GM12878 (cell line): ENCODE measurements at places on chromosomes 2 and 18.
A peak's percentile ranks its signal among the peaks of the same experiment; 100 is the strongest.

GRCh38 chr2:136444323-136444722, 321.0 kb upstream of the THSD7B start:
- no peak for DNase-seq

GRCh38 chr2:52904355-52904891, 863.2 kb upstream of the CHAC2 start:
- no peak for DNase-seq

DNA sequence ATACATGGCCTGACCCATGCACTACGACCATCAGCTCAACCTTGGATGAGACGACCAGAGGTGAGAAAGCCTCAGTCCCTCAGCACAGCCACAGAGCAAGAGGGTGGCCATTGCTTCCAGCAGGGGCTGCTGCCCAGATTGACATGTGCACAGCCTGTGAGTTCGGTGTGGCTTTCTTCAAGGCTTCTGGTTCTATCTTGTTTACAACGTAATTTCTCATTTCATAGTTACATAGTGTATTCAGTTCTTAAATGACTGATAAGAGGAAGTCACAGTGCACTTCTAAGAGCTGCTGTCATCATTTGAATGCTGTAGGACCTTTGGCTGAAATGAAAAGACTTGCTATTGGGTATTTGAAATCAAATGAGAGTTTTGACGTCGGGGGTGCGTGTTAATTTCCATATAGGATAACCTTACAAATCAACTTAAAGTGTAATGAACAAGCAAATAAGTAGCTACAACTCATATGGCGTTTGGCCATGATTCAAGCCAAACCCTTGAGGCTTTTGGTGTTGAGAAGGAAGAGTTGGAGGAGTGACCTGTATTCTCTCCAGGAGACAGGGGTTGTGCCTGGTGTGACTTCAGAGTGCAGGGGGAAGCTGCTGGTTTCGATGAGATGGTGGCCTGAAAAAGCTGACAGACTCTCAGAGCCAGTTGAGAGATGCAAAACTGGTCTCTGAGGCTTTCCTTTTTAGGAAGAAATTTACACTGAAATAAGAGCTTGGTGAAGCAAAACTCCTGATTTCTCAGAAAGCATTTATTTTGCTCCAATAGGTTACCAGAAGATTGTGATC, 51.0 kb downstream of the TSHZ1 start:
- DNase-seq = peak; percentile 41

DNA sequence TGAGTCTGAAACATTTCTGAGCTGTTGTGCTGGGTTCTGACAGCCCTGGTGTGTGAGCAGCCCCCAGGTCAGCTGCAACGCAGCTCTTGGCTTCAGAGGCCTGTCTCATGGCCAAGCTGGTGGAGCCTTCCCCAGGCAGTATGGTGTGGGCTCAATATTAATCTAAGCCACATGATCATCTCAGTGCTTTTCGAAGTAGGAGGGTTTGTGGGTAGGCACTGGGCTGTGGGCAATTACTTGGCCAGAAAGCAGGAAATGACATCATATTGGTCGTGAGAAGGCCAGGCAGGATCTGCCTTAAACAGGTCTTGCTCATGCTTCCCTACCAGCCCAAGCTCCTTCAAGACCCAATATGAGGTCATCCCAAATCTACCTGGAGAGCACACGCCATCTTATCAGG, 26.9 kb downstream of the LOXHD1 start:
- peak; percentile 1 for DNase-seq

DNA sequence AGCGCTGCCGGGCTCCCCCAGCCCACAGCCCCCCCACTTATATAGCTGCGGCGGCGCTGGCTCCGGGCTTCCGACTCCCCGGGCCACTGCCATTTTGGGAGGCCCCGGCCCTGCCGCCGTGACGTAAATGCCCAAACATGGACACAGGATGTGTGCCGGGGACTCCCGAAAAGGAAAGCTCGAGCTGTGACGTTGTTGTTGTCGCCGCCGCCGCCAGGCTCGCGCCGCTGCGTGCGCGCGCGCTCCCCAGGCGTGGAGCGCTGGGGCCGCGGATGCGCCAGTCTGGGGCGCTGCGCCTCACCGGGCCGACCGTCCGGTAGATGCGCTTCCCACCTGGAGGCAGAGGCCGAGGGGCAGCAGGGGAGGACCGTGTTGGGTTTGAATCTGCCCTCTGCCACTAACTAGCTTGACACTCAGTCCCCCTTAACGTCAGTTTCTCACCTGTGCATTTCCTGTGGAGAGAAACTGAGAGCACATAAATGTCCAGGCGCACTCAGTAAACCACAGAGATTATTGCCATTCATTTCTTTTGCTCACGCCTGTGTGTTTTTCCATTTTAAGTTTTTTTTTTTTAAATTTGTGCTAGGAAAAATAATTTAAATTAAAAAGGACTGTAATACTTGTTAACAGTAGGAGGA, at the start of gene EGR4:
Gene EGR4 (minus strand): TSS at position 15 of the 638 bp plus-strand sequence. CDS start 231 bp downstream, outside the sequence.
- DNase-seq = peak; percentile 34

DNA sequence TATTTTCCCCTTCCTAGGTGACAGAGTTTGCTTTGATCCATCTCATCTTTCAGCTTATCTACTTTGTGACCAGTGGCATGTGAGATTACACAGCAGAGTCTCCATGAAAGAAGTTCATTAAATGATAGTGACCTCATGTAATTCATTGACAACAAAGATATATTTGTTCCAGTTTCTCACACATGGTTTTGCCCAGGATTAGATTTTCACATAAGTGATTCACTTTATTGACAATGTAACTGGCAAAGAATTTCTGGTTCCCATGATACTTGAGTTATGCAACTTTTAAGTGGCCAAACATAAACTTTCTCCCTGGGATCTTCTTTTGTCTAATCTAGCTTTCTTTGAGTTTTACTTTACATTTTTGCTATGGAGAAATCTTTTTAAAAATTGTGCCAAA, 50.0 kb downstream of the MC4R start:
- no peak for DNase-seq

- DNase-seq = no peak
Measured at GRCh38 chr2:127810156-127810618, 784 bp downstream of the WDR33 start.

DNA sequence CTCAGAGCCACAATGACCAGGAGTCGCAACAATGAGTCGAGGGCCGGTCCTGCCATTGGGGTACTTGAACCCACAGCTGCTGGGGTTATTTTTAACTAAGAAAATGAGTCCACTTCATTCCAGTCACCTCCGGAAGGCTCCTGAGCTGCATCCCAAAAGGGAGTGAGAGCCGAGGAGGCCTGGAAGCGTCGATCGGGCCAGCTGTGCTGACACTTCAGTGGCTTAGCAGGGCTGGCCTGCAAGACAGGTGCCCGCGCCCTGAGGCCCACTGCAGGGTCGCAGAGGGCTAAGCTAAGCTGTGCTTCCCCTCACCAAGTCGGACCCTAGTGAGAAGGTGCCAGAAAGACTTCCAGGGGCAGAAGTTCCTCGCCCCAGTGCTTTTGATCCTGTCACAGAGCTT, 21.1 kb downstream of the TBC1D8 start:
- DNase-seq = no peak

GRCh38 chr2:237467447-237468179, 19.4 kb upstream of the MLPH start:
- DNase-seq = no peak

DNA sequence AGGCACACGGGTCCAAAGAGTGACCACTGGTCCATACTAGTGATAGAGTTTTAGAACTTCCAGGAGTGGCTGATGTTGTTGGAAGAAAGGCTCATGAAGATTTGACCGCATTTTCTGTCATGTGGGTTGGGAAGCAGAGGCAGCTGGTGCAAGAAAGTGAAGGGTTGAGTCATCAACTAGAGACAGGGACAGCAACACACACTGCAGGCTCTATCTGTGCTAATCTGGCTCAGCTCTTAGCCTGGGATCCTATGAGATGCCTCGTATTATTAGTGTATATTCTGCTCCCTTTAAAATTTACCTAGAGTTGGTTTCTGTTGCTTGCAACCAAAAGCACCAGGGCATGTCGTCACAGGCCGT, 2.5 kb upstream of the SH3RF3 start:
- no peak for DNase-seq

DNA sequence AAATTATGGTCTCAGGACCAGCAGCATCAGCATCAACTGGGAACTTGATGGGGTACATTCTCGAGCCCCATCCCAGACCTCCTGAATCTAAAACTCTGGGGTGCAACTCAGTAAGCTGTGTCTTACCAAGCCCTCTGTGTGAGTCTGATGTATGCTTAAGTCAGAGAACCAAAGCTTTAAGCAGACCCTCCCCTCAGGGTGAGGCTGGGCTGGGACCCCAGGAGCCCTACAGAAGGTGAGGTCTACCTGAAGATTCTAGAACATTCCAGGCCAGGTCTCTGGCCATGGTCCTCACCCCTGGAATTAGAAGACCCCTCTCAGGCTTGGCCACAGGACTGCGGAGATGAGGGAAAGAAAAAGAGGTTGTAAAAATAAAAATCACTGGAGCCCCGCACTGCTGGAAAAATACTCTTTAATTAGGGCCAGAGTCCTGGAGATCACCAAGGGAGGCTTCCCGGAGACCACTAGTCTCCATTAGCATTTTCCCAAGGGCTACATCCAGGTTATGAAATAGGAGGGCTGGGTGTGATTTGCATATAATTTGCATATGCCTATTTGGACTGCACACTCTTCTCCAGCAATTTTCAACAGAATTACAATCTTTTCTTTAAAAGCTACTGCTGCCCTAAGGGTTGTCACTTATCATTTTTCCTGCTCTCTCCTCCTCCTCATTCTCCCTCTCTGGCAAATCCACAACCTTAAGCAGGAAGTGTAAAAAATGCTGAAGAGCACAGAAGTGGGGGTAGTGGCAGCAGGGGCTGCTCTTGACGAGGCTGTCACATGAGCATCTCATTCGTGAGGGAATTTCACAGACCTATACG, 100.2 kb downstream of the ZBTB7C start:
- no peak for DNase-seq

DNA sequence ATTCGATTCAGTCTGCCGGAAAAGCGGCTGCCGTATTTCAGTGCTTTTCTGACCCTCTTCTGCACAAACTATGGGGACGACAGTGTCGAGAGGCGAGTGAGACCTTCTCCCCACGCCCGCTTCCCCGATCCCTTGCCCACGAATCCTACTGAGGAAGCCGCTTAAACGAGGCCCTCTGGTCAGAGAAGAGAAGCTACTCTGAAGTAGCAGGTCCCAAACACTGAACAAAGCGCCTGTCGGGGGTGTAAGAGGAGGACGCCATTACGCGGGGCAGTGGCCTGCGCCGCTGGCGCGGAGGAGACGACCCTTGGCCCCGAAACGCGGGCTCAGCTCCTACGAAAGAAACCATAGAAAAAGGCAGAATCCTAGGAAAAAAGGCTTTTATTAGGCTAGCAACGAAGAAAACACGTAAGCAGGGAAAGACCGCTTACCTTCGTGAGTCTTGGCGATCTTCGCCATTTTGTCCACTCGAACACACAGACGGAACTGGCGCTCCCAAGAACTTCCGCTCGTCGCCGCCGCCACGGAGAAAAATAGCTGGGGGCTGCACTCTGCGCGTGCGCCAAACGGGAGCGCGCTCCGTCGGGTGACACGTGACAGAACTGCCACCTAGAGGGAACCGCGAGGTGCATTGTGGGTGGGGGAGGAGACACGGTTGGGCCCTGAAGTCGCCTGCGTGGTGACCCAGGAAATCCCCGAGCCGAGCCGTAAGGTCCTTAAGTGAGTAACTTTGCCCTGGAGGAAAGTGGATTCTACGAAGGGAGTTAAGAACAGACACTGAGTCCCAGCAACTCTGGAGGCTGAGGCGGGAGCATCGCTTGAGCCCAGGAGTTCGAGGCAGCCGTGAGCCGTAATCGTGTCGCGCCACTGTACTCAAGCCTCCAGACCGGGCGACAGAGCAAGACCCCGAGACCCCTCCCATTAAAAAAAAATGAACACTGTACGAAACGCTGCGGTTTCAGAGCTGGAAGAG, at the start of gene SF3B1:
Gene SF3B1 (minus strand): TSS at position 488 of the 973 bp plus-strand sequence. CDS start 29 bp downstream, at position 459.
- peak; percentile 95 for DNase-seq

DNA sequence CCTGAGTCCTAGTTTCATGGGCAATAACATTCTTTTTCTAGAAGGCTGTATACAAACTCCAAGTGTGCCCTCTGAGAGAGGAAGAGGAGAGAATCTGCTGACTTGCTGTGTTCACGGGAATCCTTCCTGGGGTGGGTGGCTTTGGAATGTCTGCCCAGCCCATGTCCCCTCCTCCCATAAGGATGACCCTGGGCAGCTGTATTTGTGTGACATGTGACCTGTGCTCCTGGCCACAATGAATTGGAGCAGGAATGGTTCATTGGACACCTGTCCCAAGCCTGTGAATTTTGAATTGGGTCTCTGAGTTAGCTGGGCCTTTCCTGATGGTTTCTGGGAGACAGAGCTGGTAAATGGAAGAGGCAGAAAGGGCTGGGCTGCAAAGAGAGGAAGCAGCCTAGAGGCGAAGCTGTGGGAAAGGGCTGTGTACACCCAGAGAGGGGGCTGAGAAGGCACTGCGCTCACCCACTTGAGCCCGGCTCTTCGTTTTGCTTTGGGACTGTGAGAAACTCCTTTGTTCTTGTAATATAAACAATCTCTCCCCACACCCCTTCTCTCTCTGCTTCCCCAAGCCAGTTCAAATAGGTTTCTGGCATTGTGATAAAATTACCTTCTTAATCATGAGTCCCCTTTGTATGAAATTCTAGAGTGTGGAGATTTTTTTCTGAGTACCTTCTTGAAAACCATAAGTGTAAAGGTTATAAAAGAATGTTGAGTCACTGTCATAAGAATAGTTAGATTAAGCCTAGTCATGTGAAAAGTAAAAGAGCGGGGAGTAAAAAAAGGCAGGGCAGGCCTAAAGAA, 49.8 kb downstream of the SLC4A5 start:
- DNase-seq = no peak

GRCh38 chr2:182824056-182824766, 42.2 kb downstream of the FRZB start:
- no peak for DNase-seq

DNA sequence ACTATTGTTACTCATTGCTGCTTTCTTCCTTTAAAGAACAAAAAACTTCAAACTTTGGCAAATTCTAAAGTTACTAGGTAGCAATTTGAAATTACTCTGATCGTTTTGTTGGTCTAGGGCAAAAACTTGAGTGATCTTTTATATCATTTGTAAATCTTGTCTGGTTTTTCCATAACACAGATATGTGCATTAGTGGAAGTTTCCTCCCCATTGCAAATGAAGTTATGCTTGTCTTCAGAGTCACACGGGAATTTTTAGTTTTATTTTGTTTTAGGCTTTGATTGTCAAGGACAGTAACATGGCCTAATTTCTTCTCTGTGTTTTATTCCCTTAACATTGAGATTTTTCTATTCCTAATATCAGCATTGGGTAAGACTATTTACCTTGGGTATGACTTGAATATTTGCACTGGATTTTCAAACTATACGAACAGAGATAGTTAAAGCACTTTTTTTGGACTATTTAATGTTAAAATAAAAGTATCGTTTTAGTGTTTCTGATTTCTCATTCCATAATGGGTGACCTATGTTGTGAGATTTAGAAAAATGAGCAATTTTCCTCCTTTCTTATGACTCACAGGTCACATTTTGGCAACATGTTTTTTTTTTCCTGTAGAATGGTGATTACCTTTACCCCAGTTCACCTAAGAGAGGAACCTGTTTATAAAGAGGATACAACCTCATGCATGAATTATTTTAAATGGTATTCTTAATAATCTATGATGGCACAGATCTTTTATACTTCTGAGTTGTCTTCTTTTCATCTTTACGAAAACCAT, 65.0 kb downstream of the BABAM2 start:
- DNase-seq = no peak
